ENCODE measurements at places on chromosomes 12 and 14. TPM values are rescaled to one million over a fixed set of nuclear protein-coding genes. Genes with fewer than 3 reads are reported as not detected.

- H3K4me1 ChIP-seq: peaks cover 4% of the 10 kb centered on the region
- no peaks in the 10 kb centered on the region for H3K27me3 ChIP-seq
- H3K36me3 ChIP-seq: peaks cover 5% of the 10 kb centered on the region
- no peak for DNase-seq
- no peak overlapping the region for H3K27ac ChIP-seq
These were observed 36.8 kb downstream of the PPHLN1 start for GRCh38 chr12:42362647-42363260.

GRCh38 chr14:24943024-24943423 lies 106.9 kb downstream of the STXBP6 start:
- DNase-seq: no peak
- H3K36me3 ChIP-seq: no peaks in the 10 kb centered on the region
- H3K27me3 ChIP-seq: no peaks in the 10 kb centered on the region
- no peak overlapping the region for H3K27ac ChIP-seq
- no peaks in the 10 kb centered on the region for H3K4me1 ChIP-seq

DNA sequence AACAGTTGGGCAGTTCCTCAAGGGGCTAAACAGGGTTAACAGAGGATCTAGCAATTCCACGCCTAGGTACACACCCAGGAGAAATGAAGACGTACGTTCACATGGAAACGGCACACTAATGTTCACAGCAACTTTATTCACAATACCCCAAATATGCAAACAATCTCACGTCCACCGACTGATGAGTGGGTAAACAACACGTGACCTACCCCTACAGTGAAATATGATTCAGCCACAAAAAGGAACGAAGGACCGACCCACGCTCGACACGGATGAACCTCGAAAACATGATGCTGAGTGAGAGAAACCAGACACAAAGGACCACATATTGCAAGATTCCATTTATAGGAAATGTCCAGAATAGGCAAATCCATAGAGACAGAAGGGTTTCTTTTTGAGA lies 112.7 kb downstream of the NCOR2 start:
- peak; percentile 32 for DNase-seq
- no peak overlapping the region for H3K4me3 ChIP-seq
- no peaks in the 10 kb centered on the region for H3K27me3 ChIP-seq
- H3K4me1 ChIP-seq: peaks cover 99% of the 10 kb centered on the region
- H3K27ac ChIP-seq: peak overlapping the region; percentile 96

DNA sequence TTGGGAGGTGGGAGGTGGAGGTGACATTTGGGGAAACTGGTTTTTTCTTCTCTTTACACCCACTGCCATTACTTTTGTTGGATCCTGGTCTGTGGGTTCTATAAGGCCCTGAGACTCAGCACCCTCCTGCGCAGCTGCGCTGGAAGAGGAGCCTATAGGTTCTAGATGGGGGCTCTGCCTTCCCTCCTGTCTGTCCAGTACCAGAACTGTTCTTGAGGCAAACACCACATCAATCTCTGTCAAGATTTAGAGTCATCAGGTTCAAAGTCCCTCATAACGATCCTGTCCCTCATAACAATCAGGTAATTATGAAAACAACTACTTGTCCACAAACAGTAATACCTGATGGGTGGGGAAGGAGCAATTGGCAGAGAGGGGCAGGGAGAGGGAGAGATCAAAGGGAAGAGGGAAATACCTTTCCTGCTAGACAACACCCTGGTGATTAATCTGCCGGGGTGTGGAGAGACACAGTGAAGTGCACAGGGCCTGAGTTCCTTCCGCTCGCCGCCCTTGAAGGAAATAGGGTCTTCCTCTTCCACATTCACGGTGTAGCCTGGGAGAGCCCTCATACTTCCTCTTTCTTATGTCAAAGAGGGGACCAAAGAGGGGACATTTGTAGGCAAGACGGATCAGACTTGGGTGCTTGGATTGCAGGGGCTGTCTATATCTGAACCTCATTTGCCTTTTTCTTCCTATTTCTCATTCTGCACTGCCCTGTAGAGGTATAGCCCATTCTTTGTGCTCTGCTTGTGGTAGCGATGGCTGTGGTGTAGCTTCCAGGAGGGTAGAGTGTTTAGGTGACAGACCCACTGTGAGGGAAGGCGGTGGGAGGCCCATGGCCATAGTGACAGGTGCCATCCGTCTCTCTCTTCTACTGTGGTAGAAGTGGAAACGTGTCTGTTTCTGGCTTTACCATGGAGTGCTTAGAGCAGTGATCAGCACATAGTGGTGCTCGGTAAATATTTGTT lies 12.6 kb downstream of the GPRC5A start:
- no peak for DNase-seq
- H3K36me3 ChIP-seq: no peaks in the 10 kb centered on the region
- H3K4me3 ChIP-seq: no peak overlapping the region
- H3K27me3 ChIP-seq: peaks cover 2% of the 10 kb centered on the region
- H3K27ac ChIP-seq: no peak overlapping the region

The PZP gene
- not detected for total RNA-seq

All from natural killer cell (primary cell).